Body of pancreas (tissue), 4 donors: ENCODE measurements at places on chromosomes 13 and 19. TPM values are rescaled to one million over a fixed set of nuclear protein-coding genes. Genes with fewer than 3 reads are reported as not detected.

GRCh38 chr13:110193491-110193890, 113.5 kb downstream of the COL4A1 start:
- no peaks in the 10 kb centered on the region for H3K36me3 ChIP-seq
- no peak overlapping the region for H3K4me3 ChIP-seq
- H3K4me1 ChIP-seq, result peaks cover under 1% of the 10 kb centered on the region
- no peaks in the 10 kb centered on the region for H3K27me3 ChIP-seq

CPT1C gene
- total RNA-seq, result 0.66 TPM

DNA sequence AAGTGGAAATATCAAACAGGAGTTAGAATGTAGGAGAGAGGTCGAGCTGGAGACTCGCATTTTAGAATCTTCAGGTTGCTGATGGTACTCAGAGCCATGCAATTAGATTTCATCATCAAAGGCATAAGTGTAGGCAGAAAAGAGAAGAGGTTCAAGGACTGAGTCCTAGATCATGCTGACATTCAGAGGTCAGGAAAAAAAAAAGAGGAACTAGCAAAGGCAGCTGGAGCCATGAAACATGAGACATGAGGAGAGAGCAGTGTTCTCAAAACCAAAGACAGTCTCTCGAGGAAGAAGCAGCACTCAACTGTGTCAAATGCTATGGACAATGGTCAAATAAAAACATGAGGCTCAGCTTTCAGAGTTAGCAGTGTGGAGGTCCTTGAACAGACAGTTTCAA, 12.4 kb upstream of the TPP2 start:
- H3K36me3 ChIP-seq, result no peaks in the 10 kb centered on the region
- no peak overlapping the region for H3K27ac ChIP-seq
- H3K4me3 ChIP-seq, result no peak overlapping the region
- no peaks in the 10 kb centered on the region for H3K27me3 ChIP-seq

GRCh38 chr19:2110822-2111221, 14.1 kb downstream of the IZUMO4 start:
- H3K27ac ChIP-seq, result no peak overlapping the region
- H3K36me3 ChIP-seq, result peaks cover 54% of the 10 kb centered on the region
- no peaks in the 10 kb centered on the region for H3K4me1 ChIP-seq
- DNase-seq, result no peak

- no peak overlapping the region for H3K27ac ChIP-seq
- peaks cover 24% of the 10 kb centered on the region for H3K4me1 ChIP-seq
- DNase-seq, result no peak
- H3K4me3 ChIP-seq, result no peak overlapping the region
- no peaks in the 10 kb centered on the region for H3K27me3 ChIP-seq
Measured at GRCh38 chr13:96018135-96018534, 35.1 kb downstream of the UGGT2 start.

CACNG8 gene
- total RNA-seq, result not detected

GRCh38 chr19:8462571-8462970, 17.8 kb downstream of the HNRNPM start:
- no peaks in the 10 kb centered on the region for H3K27me3 ChIP-seq
- H3K27ac ChIP-seq, result no peak overlapping the region
- peaks cover 58% of the 10 kb centered on the region for H3K4me1 ChIP-seq
- DNase-seq, result no peak
- peaks cover 16% of the 10 kb centered on the region for H3K36me3 ChIP-seq
- no peak overlapping the region for H3K4me3 ChIP-seq

- no peaks in the 10 kb centered on the region for H3K36me3 ChIP-seq
- H3K27ac ChIP-seq, result no peak overlapping the region
- no peak overlapping the region for H3K4me3 ChIP-seq
- H3K4me1 ChIP-seq, result no peaks in the 10 kb centered on the region
- no peaks in the 10 kb centered on the region for H3K27me3 ChIP-seq
- DNase-seq, result no peak
Measured at GRCh38 chr13:111367340-111367739, 46.9 kb downstream of the TEX29 start.
